Stimulated activated CD4-positive, alpha-beta T cell treated with anti-CD3 and anti-CD28 coated beads, Interleukin-4, amount 100 ng/mL, for 24 hours (primary cell): ENCODE measurements at places on chromosomes 3 and 15.

- no peak for DNase-seq
These were observed 781 bp upstream of the DPH6 start for GRCh38 chr15:35546511-35547381.

DNA sequence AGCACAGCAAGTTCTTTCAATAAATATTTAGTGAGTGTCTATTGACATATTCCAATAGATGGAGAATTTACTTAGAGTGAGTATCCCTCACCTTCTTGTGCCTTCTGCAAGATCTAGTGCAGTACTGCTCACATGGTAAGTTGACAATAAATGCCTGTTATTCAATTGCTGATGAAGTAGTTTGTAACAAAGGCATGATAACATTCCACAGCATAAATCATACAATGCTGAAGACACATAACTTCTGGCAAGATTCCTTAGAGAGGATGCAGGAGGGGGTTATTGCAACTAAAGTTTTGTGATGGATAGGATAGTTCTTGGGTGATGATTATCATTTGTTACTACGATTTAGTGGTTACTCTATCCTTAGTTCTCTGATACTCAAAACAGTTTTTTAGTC lies 112.2 kb upstream of the RBMS3 start:
- DNase-seq, result no peak

DNA sequence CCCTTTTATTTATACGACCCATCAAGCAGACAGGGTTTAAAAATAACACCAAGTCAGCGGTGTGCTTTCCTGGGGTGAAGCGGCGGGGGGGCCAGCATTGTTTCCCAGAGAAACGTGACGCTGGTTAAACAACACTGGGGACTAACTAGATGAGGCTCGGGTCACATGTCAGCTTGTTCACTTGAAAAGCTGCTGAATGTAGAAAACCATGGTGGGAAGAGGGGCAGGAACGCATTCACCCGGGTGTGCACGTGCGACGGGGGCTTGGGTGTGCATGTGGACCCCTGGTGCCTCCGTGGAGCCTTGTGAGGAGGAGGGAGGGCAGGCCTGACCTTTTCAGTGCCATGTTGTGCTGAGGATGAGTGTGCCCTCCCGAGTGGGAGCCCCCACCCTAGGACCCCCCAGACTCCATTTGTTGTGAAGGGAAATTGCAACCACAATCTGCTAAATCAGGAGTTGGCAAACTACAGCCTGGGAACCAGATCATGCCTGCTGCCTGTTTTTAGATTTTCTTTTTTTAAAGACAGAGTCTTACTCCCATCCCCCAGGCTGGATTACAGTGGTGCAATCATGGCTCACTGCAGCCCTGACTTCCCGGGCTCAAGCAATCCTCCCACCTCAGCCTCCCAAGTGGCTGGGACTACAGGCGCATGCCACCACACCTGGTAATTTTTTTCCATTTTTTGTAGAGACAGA lies 70.4 kb upstream of the CMTM7 start:
- no peak for DNase-seq

- no peak for DNase-seq
These were observed 70.2 kb downstream of the SLC6A1 start for GRCh38 chr3:11062704-11063103.

- DNase-seq, result no peak
These were observed 14.9 kb downstream of the NR1I2 start for GRCh38 chr3:119796785-119797184.

GRCh38 chr3:23999012-23999641 lies 54.0 kb downstream of the NR1D2 start:
- peak; percentile 70 for DNase-seq

- no peak for DNase-seq
These were observed 15.2 kb downstream of the C3orf22 start for GRCh38 chr3:126543457-126544061.
